ENCODE measurements at places on chromosomes 1 and 21. TPM values are rescaled to one million over a fixed set of nuclear protein-coding genes. Genes with fewer than 3 reads are reported as not detected.

GRCh38 chr1:19495799-19496526 lies 10.6 kb upstream of the CAPZB start:
- DNase-seq, result peak; percentile 59

- no peak for DNase-seq
Observed at GRCh38 chr1:151418081-151418480, 18.7 kb downstream of the PSMB4 start.

DNA sequence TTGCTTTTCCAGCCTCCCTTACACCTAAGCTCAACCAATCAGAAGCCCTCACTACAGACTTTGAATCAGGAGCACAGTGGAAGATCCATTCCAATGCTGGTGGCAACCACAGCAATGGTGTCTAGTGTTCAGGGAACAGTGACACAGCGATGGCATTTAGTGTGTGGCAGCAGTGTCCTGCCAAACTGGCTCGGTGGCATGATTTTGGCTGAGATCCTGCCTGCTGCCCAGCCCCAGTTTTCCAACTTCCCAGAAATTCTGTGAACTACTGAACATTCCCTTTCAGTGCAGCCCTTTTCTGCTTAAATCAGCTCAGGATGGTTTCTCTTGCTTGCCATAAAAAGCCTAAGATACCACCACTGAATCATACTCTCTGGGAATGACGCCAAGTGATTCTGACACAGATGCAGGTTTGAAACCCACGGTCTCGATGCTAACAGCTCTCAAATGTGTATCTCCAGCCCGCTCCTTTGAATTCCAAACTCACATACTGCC lies 8.8 kb downstream of the ASAP3 start:
- DNase-seq, result no peak

DNA sequence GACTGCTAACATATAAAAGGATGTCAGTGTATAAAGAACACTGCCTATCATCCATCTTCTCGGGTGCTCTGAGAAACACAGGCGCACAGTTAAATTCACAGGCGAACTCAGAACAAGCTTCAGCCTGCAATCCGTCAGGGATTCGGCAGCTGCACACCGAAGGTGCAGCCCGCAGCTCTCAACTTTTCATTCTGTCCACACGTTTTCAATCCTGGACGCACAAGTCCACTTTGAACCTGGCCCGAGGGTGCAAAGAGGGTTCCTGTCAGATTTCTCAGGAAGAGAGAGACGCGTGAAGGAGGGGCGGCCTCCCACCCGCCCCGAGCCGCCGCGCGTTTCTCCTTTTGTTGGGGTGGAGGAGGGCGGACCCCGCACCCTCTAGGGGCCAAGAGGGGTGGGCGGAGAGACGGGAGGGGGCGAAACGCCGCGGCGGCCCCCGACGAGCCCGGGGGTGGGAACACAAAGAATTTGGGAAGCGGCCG lies 724 bp downstream of the DOCK7 start:
- DNase-seq, result no peak

C1orf105 gene
- not detected for polyA plus RNA-seq

AGL gene
- polyA plus RNA-seq, result 16.1 TPM
